ENCODE measurements at places on chromosomes 7 and 10.
A peak's percentile ranks its signal among the peaks of the same experiment; 100 is the strongest.

GRCh38 chr7:118452128-118452527 lies 227.6 kb downstream of the ANKRD7 start:
- no peak for DNase-seq

- DNase-seq = no peak
Measured at GRCh38 chr7:150728609-150729008, 8.6 kb upstream of the GIMAP5 start.

GRCh38 chr7:69603351-69603750 lies 5.1 kb downstream of the AUTS2 start:
- DNase-seq = no peak

DNA sequence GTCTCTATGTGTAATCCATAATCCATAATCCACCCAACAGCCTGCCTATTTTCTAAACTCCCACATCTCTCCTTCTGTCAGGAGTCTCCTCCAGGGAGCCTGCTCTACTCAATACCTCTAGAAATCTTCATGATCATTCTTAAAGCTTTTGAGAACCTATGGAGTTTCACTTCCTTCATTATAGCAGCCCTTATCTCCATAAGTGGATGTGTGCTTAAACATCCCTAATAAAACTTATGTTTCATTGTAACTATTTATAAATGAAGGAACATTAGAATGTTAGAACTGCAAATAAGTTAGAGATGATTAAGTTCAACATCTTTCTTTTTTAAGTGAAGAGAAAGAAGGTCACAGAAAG lies 8.5 kb downstream of the CPED1 start:
- DNase-seq = no peak

DNA sequence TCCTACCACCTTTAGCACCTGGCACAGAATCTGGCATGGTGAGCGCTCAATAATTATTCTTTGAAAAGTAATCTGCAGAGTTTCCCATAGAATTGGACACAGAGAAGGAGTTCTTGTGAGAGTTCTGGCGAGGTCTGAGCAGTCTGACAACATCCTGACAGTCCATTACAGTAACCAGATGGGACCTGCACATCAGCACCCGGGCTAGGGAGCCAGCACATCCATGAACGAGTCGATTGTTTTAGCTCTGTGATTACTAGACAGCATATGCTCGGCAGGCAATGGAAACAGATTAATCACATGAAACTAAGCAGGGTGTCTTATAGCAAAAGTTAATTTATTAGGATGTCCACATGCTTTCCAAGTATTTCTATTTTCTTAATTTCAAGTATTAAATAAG lies 96.7 kb downstream of the SEMA3D start:
- no peak for DNase-seq

DNA sequence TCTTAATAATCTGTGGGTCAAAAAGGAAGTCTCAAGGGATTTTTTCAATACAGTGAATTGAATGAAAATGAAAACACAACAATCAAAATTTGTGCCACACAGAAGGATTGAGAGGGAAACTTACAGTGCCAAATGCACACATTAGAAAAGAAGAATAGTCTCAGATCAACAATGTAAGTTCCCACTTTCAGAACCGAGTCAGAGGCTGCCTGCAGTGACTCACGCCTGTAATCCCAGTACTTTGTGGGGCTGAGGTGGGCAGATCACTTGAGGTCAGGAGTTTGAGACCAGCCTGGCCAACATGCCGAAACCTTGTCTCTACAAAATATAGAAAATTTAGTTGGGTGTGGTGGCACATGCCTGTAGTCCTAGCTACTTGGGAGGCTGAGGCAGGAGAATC lies 12.5 kb upstream of the KEL start:
- no peak for DNase-seq

- DNase-seq = no peak
Measured at GRCh38 chr10:59016043-59016442, 160.4 kb upstream of the PHYHIPL start.

GRCh38 chr7:80385508-80385907 lies 126.4 kb downstream of the GNAT3 start:
- peak; percentile 26 for DNase-seq

DNA sequence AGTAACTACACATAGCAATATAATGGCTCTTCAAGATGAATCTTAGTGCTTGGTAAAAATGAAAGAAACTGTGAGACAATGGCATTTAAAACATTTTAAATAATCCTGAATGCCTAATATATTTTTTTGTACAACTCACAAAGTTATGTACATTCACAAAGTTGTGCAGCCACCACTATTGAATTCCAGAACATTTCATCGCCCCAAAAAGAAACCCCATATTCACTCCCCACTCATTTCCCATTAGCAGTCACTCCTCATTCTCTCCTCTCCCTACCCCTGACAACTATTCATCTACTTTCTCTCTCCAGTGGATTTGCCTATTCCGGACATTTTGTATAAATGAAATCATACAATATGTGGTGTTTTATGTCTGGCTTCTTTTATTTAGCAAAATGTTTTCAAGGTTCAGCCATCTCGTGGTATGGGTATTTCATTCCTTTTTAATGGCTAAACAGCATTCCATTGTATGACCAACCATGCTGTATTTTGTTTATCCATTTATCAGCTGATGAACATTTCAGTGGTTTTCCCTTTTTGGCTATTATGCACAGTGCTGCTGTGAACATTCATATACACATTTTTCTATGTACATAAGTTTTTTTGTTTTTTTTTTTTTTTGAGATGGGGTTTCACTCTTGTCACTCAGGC lies 34.7 kb downstream of the ENTPD7 start:
- DNase-seq = peak; percentile 13

Measured in fibroblast of the conjunctiva (primary cell).